Fibroblast of the aortic adventitia (primary cell): ENCODE measurements at places on chromosomes 12 and 14. TPM values are rescaled to one million over a fixed set of nuclear protein-coding genes. Genes with fewer than 3 reads are reported as not detected.

Gene CDKL1
- 7.3 and 66.6 TPM in 2 replicates for total RNA-seq

Gene RFLNA
- 0.45 and 1.1 TPM in 2 replicates for total RNA-seq

Gene DCAF4
- 20.6 and 21.1 TPM in 2 replicates for total RNA-seq

Gene RND1
- 0.72 TPM in 1 of 2 replicates, not detected in the other for total RNA-seq

Gene SLC4A8
- 4.7 and 8.4 TPM in 2 replicates for total RNA-seq
